CD4-positive, alpha-beta T cell treated with Interleukin-21 for 1 hour (primary cell): ENCODE measurements at places on chromosomes 1 and 21.

DNA sequence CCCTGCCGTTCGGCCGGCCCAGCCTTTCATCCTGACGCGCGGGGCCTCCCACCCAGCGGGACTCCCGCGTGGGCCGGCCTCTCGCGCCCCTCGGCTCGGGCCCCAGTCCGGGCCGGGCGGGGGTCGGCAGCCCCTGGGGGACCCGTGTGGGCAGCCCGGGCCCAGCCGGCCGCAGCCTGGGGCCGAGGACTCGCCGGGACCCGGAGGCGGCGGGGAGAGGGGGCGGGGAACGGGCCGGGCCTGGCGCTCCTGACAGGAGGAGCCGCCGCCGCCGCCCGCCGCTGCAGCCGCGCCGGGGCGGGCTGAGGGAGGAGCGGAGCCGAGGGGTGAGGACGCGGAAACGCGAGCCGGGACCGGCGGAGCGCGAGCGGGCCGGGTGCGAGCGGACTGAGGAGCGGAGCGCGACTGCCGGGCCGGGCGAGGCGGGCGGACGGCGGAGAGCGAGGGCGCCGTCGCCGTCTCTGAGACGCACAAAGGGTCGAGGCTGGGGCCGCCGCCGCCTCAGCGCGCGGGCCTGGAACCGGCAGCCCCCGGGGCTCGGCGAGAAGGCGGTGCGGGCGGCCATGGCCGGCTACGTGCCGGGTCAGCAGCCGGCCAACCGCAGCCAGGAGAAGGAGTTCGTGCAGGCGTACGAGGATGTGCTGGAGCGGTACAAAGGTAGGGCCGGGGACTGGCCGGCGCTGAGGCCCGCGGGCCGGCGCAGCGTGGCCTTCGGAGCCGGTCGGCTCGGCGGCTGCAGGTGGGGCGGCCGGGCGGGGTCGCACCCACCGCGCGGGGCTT is 79.1 kb downstream of the NDUFS5 start:
- DNase-seq: peak; percentile 59

GRCh38 chr1:221781102-221781755 is 39.3 kb upstream of the DUSP10 start:
- no peak for DNase-seq

- no peak for DNase-seq
Measured at GRCh38 chr1:115277276-115277675, 60.8 kb downstream of the NGF start.

GRCh38 chr1:220224611-220225124 is 47.6 kb downstream of the RAB3GAP2 start:
- no peak for DNase-seq

DNA sequence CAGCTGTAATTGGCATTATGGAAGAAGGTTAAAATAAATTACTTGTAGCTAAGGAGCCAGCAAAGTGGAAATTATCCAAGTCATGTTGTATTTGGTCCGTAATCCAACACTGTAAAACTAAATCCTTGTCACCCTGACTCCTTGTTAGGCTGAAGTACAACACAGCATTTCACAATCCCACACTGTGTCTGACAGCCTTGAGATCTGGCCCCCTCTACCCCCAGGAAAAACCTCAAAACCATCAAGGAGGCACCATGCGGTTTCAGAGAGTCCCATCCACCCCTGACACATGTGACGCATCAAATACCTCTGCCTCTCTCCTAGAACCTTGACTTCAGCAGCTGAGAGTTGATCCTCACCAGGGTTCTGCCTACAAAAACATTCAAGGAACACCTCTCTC is 41.0 kb downstream of the LMX1A start:
- DNase-seq: no peak

GRCh38 chr21:35921471-35921870 is 138.9 kb downstream of the SETD4 start:
- DNase-seq: no peak

DNA sequence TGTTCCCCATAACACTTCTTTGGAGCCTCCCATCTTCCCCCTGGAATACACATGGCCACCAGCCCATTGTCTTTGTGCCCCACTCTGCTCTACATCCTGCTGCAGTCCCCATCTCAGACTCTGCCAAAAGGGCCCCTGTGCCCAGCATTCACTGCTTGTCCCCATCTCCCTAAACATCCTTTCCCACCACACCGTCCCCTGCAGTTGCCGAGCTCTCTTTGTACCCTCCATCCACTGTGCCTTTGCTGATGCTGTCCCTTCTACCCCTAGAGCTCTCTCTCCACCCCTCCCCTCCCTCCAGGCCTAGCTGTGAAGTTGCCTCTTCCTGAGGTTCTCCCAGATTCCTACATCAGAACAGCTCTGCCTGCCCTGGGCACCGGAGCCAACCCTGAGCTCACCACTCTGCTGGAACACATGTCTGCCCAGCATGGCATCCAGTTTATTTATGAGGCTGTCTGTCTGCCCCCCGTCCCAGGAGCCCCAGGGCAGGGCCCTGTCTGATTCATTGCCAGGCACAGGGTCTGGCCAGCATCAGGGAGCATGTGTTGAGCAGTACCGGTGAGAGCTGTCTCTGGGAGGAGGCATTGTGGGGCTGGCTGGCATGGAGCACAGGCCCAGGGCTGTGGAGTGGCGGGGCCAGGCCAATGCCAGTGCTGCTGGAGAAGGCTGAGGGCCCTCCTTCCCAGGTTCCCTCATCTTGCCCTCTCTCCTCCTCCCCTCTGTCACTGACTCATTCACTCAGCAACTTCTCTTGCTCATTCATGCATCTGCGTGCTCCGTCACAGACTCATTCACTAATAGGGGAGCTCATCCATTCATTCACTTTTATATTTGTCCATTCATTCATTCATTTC is 28.8 kb downstream of the EDN2 start:
- no peak for DNase-seq

DNA sequence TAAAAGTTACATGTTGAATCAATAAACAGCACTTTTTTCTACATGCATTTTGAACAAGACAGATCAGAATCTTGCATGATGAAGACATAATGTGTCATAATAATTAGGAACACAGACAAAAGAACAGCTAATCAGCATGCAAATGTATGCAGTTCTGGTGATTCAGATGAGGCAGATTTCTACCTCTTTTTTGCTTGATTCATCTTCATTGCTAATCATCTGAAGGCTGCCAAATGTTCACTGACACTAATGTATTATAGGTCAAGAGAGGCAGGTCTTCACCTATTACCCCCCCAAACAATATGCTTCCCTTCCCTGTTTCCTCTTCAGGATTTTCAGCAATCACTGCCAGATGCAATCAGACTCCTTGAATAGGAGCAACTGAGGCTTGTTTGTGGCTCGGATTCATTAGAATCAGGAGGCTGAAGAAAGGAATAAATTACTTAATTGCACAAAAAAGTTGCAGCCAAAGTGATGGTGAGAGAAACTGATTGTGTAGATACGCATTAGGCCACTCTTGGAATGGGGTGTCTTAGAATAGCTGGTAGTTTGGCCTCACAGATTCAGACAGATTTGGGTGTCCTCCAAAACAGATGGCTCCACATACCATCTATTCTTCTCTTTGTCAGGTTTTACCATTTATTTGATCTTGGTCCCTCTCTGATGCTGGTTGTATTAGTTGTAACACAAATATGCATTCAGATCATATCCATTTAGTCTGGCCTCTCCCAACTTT is 275.4 kb downstream of the RPS6KC1 start:
- DNase-seq: no peak

DNA sequence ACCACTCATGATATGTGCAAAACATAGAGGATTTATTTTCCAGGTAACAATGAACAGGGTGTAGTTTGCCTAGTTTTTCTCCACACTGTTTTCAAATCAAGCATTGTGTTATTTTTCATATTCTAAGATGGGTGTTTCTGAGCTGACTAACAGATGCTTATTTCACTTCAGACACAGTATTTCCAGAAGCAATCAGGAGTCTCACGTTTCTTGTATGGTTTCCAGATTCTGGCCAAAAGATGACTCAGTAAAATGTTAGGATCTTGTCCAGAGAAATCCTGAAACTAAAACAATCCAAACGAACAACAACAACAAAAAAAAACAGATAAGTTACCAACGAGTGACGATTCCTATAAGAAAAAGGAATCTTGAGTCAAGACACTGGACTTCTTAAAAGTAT is 5.3 kb downstream of the UTS2 start:
- DNase-seq: no peak

- DNase-seq: no peak
Measured at GRCh38 chr1:110216844-110217444, 6.8 kb downstream of the KCNC4 start.

DNA sequence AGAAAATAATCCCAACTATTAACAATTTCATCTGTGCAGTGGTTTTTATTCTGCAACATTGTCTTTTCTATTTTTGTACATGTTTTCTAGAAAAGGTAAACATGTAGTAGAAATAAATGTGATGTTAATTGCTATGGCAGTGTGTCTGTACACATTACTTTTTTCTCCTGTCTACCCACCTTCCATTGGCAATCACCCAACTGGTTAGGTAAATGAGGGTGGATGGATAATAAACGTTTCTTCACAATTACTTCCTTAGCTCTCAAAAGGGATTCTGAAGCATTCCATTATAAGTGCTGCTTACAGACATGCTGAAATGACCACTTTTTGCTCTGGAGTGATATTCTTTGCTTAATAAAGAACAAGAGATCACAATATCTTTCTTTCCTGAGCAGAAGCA is 61.4 kb downstream of the MAGI3 start:
- no peak for DNase-seq

- no peak for DNase-seq
Measured at GRCh38 chr21:41068496-41068895, 99.5 kb upstream of the BACE2 start.

DNA sequence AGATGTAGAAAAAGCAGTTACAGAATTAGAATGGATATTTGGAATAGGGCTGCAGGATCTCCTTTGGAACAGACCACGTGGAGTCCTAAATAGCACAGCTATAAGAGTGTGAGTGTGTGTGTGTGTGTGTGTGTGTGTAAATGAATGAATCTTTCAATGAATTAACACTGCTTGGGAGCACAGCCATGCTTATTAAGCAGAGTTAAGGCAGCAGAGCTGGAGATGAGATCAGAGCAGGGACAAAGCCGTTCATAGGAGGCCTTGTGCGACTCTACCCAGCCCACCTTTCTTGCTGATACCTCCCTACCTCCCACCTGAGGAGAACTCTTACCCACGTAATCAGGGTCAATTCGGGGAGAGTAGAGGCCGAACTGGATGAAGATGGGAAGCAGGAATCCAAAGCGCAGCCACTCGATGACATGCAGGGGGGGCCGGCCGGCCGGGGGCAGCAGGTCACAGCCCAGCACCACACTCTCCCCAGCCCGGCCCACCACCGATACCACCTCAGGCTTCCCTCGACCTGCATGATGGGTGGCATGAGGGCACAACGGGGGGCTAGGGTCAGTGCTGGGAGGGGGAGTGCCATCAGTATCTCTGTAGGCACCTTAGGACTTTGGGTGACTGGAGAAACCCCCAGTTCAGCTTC is 2.7 kb downstream of the IGSF9 start:
- DNase-seq: no peak

DNA sequence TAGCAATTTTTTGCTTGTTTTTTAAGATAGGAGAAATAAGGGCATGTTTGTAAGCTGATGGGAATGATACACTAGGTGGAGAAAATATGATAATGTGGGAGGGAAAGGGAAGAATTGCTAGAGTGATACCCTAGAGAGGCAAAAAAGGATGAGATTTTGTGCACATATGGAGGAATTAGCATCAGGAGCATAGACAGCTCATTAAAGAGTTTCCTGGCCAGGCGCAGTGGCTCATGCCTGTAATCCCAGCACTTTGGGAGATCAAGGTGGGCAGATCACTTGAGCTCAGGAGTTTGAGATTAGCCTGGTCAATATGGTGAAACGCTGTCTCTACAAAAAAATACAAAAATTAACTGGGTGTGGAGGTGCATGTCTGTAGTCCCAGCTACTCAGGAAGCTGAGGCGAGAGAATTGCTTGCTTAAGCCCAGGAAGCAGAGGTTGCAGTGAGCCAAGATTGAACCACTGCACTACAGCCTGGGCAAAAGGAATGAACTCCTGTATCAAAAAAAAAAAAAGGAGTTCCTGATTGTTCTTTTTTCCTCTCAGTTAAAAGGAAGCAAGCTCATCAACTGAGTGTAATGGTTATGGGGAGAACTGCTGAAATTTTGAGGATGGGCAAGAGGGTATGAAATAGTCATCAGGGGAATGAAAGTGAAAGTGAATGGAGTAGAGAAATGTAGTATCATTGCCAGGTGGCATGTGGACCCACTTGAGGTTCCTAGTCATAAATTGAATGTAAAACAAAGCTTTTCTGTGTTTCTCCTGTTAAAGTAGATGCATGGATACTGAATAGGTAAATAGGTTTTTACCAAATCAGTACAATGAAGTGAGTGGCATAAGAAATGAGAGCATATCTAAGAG is 35.5 kb downstream of the SH3GLB1 start:
- DNase-seq: peak; percentile 34

DNA sequence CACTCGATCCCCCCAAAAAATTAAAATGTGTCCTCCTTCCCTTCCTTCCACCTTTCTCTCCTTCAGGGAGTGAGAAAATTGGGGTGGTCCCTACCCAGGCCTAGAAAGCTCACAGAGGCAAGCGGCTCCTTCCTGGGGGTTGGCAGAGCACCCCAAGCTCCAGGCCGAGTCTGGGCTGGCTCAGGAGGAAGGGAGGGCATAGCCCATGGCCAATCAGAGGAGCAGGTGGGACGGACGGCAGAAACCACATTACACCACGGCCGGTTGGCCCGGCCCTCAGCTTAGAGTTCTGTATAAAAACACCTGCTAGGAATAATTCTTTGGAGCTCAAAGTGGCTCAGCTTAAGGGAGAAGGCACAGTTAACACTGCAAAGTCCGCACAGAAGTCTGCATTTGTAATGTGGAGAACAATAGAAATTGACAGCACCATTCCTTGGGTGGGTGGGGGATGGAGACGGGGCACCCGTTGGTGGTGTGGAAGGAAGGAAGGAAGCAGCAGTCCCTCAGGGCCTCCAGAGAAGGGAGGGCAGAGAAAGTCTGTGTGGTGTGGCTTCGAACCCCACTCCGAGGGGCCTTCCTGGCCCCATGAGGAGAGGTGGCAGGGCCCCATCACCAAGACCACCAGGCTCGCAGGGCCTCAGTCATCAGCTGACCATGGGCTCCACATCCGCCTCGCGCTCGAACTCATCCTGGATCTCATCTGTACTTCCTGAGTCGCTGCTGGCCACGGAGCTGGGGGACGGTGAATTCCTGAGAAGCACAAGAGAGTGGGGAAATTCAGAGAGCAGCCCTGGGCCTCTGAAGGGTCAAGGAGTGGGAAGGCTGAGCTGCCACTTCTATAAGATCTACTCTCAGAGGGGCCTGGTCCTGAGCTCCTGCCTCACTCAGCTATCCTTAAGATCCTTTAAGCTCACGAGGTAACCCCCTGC is 5.8 kb upstream of the ALDH4A1 start:
- DNase-seq: no peak

DNA sequence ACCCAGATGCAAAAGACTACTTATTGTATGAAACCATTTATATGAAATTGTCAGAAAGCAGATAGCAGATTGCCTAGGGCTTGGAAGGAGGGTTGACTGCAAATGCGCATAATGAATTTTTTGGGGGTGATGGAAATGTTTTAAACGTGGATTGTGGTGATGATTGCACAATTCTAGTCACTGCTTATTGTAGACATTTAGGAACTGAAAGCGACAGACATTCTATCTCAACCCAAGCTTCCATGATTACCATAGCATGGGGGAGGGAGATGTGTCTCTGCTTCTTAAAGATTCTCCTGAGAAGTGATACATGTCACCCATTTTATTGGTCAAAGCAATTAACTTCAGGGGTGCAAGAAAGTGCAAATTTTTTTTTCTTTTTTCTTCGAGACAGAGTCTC is 2.8 kb upstream of the MTF2 start:
- no peak for DNase-seq
